ENCODE measurements at places on chromosomes 11 and 22. TPM values are rescaled to one million over a fixed set of nuclear protein-coding genes. Genes with fewer than 3 reads are reported as not detected.

The FRMD8 gene
- total RNA-seq: 37.1 TPM

The ISX gene
- total RNA-seq: not detected

The MIOX gene
- not detected for total RNA-seq

The TPP1 gene
- total RNA-seq: 38.7 TPM

The STT3A gene
- total RNA-seq: 73.6 TPM

The FXYD6 gene
- 1.6 TPM for total RNA-seq

The GSTT2B gene
- total RNA-seq: 6.5 TPM
